ENCODE measurements at places on chromosomes 3 and 15.

- DNase-seq, result no peak
These were observed 38.0 kb upstream of the COPB2 start for GRCh38 chr3:139427283-139428060.

GRCh38 chr15:67043939-67044771, 21.2 kb upstream of the SMAD3 start:
- DNase-seq, result no peak

DNA sequence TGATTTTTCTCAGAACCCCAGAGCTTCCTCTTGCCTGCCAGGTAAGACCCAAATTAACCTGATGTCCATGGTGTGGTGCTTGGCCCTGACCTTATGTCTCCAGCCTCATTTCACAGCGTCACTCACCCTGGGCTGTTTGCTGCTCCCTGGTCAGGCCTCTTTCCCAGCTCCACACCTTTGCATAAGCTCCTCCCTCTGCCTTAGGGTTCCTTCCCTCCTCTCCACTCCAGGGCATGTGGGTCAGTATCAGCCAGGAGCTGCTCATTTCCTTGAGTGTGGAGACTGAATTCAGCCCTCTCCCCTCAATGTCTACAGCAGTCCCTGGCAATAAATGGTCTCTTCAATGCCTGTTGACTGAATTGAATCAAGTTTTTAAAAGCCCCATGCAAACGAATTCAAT, 75.6 kb upstream of the ANKRD34C start:
- DNase-seq, result no peak

- no peak for DNase-seq
These were observed 241.6 kb downstream of the ZNF621 start for GRCh38 chr3:40766396-40766795.

DNA sequence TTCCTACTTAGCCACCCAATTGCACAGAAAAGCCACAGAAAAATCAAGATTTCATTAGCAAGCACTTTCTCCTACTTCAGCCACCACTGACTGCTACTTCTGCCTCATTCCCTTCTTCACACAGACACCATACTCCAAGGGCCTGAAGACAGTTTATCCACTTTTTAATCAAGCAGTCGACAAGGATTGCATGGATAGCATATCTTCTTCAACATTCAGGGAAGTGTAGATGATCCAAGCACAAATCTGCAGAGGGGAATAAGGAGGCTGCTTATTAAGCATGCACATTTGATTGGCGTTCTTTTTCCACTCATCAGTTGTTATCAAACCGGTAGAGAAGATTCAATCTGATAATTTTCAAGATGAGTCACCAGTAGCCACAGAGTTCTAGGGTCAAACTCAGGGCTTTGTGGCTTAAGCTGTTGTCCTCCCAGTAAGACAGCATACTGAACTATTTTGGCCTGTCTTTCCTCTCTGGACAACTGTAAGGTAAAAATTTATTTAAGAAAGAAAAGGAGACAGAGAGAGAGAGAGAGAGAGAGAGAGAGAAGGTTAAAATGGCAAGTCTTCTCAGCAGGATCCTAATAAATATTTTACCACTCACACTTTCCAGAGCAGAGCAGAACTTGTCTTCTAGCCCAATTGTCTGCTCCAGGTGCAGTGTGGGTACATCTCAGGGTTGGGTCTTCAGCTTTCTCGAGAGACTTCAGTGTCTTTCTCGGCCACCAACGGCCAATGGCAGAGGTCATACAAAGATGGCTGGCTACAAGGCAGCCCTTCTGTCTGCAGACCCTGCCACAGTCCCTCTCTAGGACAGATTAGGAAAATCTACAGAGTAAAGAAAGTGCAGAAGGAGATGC, 80.6 kb upstream of the BHLHE40 start:
- DNase-seq, result no peak

GRCh38 chr15:40930430-40931299, 1.5 kb downstream of the DLL4 start:
- DNase-seq, result peak; percentile 74

GRCh38 chr3:197407053-197407452, 108.6 kb upstream of the DLG1 start:
- no peak for DNase-seq

GRCh38 chr3:114642951-114643741, 349.3 kb downstream of the TIGIT start:
- no peak for DNase-seq

GRCh38 chr15:78422571-78423340, 15.3 kb upstream of the IREB2 start:
- peak; percentile 70 for DNase-seq

- no peak for DNase-seq
These were observed 14.4 kb upstream of the CSK start for GRCh38 chr15:74767167-74768098.

GRCh38 chr3:42850263-42850662, 25.4 kb downstream of the CYP8B1 start:
- no peak for DNase-seq

- no peak for DNase-seq
These were observed 53.7 kb upstream of the ABHD17C start for GRCh38 chr15:80641384-80641783.

DNA sequence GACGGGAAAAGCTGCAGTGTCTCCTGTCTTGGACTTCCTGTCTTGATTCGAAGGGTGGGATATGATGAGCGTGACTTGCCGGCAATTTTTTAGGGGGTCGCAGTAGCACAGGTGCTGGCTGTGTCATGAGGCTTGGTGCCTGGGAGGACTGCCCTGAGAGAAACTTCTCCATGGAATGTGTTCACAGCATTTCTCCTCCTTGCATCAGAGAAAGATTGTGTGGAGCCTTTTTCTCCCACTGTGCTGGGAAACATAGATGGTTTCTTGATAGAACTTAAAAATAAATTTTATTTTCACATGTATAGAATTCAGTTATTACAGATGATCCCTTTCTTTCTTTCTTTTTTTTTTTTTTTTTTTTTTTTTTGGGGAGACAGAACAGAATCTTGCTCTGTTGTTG, 121.4 kb downstream of the KLHL25 start:
- no peak for DNase-seq

GRCh38 chr15:91308199-91308598, 208.1 kb downstream of the SV2B start:
- no peak for DNase-seq

GRCh38 chr15:49902685-49903501, 216.1 kb downstream of the ATP8B4 start:
- DNase-seq, result no peak

- peak; percentile 82 for DNase-seq
These were observed 7.4 kb upstream of the PSMD6 start for GRCh38 chr3:64030741-64031140.

- DNase-seq, result peak; percentile 29
These were observed 5.3 kb downstream of the P2RY12 start for GRCh38 chr3:151379083-151379734.

DNA sequence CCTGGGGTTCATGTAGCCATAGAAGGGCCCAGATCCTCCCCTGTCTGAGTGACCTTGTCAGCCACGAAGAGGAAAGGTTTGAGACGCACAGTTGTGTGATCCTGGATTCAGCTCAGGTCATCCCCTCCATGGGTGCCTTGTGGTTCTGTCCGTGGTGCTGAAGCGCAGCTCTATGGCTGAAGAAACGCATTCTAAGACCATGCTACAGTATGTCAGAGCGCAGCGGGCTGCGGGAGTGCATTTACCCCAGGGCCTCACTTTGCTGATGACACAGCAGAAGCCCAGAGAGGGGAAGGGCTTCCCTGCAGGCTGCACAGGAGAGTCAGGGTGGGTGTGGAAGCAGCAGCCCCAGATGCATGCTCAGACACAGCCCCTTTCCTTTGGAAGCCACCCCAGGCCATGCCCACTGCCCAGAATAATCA, 68.8 kb upstream of the IQSEC1 start:
- DNase-seq, result peak; percentile 28

GRCh38 chr3:112405845-112406244, 72.9 kb downstream of the CD200 start:
- DNase-seq, result peak; percentile 45

Measured in stimulated activated naive CD8-positive, alpha-beta T cell treated with anti-CD3 and anti-CD28 coated beads, Interleukin-15, Interleukin-2, amounts not matched to agents 100 U/mL and 50 U/mL, for 24 hours (primary cell).